Ovary (tissue), 10 donors: ENCODE measurements at places on chromosomes 13 and 19. TPM values are rescaled to one million over a fixed set of nuclear protein-coding genes. Genes with fewer than 3 reads are reported as not detected.

Gene SOX21
- not detected for total RNA-seq

DNA sequence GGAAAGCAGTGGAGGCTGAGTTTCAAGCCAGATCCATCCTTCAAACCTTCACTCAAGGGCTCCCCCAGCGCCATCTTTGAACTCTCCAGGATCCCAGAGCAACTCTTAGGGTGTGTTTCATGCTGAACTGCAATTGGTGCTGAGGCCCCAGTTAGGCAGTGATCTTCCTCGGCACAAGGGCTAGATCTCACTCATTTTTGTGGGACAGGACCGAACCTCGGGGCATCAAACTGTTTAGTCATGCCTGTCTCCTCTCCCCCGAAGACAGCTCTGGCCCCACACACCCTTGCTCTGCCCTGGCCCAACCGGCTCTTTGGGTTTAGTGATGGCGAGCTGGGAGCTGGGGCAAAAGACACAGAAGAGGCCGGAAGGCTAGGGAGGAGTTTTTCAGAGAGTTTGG is 115.1 kb downstream of the NUFIP1 start:
- no peak for DNase-seq

DNA sequence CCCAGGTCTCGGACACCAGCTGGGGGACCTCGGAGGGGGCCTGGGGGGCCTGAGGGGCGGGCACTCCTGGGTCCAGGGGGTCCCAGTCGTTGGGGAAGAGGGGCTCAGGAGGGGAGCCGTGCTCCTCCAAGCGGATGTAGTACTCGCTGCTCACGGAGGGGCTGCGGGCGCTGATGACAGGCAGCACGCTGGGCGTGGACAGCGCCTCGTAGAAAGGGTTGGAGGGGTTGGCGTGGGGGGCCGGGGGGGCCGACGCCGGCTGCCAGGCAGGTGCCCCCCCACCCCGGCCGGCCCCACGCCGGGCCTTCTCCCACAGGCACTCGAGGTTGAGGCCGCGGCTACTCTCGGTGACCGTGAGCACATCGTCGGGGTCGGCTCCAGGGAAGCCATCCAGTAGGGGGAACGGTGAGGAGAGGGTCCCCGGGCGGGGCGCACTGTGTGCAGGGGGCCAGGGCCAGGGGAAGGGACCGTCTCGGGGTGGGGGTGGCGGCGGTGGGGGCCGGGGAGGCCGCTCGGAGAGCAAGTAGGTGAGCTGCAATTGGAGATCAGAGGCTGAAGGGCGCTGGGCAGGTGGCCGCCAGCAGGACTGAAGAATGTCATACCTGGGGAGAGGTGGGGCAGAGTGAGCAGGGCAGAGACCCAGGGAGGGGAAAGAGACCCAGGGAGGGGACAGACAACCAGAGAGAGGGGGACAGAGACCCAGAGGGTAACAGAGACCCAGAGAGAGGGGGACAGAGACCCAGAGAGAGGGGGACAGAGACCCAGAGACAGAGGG is 12.1 kb downstream of the LMTK3 start:
- no peak for DNase-seq

Gene IRGC
- not detected for total RNA-seq
